Gastrocnemius medialis (tissue), 4 donors: ENCODE measurements at places on chromosomes 5 and 9.

DNA sequence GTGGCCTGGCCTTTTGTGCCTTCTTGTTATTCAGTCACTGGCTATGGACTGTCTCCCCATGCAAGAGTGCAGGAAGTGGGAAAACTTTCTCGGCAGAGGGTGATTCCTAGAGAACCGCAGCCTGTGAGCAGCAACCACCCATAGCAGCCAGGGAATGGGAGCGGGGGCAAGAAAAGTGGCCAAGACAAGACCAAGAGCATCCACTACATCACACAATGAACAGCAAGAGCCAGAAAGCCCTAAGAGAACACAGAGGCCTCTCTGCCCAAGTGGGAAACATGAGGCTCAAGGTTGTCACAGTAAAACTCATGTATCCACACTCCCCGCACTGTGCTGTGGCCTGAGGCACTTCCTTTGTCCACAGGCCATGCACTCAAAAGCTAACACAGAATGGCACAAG is 129.1 kb upstream of the FSTL4 start:
- DNase-seq = no peak

DNA sequence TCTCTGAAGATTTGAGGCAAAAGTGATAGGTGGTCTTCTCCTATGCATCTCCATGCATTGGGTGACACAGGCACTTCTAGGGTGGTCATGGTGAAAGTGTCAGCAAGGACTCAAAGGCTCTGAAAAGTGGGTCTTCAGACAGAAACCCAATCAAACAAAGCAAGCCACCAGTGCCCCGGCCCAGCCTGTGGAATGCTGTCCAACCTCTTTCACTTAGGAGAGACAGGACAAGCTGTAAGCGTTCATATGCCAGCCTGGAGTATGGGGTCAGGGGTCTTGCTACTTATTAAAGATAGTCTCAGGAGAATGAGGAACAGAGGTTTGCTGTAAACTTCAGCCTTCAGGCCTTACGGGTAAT is 324.5 kb downstream of the GADD45G start:
- no peak for DNase-seq

DNA sequence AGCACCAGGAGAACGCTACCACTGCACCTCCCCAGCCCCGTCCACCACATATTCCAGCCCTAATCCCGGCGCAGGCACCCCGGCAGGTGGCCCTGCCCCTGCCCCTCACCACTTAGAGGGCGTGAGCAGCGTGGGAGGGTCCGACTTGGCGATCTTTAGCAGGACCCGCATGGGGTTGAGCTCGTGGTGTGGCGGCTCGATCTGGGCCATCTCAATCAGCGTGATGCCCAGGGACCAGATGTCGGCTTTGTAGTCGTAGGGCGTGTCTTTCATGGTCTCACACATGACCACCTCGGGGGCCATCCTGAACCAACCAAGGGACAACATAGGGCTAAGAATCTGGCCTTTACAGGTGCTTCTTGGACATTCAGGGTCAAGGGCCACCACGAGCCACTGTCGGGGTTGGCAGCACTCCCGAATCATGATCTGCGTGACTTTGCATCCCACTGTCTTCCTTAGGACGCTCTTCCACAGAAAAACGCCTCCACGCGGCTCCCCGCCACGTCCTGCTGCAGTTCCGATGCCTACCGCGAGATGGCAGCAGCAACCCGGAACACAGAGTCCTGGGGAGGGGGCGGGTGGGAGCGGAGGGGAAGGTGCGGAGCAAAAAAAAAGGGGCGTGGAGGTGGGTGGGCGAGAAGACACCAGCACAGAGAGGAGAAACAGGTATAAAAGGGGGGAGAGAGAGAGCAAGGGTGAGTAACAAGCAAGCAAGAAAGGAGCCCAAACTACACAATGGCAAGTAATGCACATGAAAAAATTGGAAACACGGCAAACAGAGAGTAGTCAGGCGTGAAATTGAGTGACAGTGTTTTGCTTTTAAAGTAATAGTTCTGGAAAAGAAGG is 81.3 kb downstream of the STK10 start:
- no peak for DNase-seq

DNA sequence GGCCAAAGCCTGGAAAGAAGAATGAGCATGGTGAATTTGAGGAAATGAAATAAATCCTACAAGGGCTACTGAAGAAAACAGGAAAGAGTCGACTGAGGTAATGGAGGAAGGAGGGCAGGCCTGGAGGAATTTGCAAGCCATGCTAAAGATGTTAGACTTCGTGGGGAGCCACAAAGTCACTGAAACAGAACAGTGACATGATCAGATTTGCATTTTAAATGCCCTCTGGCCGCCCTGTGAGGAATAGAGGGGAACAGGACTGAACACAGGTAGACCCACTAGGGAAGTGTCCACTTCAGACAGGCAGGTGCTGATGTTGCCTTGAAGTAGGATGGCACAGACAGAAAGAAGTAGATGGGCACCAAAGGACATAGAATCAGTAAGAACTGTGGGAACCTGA is 42.8 kb upstream of the RLN1 start:
- no peak for DNase-seq

GRCh38 chr5:113488645-113489184 is 462 bp upstream of the MCC start:
- DNase-seq = no peak

GRCh38 chr5:177498013-177498787 is 796 bp upstream of the PDLIM7 start:
- DNase-seq = no peak

DNA sequence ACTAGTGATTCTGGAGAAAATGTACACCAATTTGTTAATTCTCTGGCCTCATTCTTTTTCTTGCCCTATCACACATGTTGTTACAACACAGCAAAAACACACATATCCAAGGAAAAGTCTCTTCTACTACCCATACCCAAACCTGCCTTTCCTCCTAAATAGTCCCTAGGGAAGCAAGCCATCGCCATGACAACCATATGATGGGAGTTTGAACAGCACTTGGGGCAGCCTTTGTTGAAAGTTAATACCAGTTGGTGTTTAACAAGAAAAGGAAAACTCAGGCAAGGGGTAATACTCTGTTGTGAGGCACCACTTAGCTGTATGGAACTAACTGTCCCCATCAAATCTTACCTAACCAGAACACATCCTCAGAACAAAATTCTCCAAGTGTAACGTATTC is 1.7 kb downstream of the TRPM3 start:
- no peak for DNase-seq

GRCh38 chr9:28445211-28445610 is 871.9 kb upstream of the C9orf72 start:
- no peak for DNase-seq

- DNase-seq = peak; percentile 44
Observed at GRCh38 chr9:18861609-18862544, 171.1 kb downstream of the SAXO1 start.

DNA sequence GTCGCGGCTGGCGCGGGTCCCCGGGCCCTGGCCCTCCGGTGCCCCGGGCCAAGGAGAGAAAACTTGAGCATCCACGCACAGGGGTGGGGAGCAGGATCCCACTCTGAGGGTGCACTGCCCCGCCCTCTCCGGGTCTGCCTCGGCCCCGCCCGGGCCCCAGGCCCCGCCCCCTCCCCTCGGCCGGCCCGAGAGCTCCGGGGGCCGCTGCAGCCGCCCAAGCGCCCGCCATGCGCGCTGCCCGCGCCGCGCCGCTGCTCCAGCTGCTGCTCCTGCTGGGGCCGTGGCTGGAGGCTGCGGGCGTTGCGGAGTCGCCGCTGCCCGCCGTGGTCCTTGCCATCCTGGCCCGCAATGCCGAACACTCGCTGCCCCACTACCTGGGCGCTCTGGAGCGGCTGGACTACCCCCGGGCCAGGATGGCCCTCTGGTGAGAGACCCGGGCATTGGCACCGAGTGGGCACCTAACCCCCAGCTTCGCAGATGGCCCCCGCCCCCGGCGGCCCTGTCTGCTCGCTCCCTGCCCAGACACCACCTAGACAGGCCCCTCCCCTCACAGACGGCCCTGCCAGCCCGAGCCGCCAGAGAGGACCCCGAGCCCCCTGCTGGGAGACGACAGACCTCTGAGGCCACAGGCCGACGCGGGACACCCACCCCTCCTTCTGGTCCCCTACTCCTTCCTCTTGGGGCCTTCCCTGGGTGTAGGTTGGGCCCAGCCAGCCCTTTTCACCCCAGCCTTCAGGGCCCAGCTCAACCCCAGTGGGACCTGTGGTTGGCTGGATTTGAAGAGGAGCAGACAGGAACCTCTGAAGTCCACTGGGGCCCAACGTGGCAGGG is at the start of gene CERCAM:
Gene CERCAM (plus strand): TSS at position 207 of the 831 bp plus-strand sequence. CDS start 21 bp downstream, at position 228.
- no peak for DNase-seq

DNA sequence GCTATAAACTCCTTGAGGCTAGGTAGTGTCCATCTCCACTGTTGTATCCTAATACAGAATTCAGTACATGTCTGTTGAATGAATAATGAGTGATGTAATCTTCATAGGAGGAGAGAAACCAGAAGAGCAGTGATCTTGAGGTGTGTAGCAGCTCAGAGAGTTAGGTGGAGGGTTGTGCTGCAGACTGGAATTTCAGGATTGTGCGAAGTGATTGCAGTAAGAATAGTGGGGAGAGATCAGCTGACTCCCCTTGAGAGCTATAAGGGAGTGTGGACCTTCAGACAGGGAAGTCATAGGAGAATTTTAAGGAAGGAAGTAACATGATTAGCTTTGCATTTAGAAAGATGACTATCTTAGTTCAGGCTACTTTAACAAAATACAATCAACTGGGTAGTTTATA is 4.4 kb downstream of the SNX24 start:
- DNase-seq = no peak

DNA sequence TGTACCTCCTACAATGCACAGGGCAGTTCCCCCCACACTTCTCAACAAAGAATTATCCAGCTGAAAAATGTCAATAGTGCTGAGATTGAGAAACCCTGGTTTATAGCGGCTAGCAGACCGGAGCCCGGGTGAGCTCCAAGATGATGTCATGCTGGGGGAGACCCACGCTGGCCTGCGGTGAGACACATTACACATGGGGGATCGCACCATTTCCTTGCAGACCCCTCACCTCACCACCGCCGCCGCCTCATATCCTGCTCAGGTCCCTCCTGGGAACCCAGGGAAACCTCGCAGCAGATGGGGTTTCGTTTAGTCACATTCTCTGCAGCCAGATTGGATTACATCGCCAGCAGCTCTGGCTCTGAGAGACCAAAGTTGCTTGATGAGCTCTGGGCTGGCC is 14.7 kb upstream of the TNC start:
- DNase-seq = no peak

DNA sequence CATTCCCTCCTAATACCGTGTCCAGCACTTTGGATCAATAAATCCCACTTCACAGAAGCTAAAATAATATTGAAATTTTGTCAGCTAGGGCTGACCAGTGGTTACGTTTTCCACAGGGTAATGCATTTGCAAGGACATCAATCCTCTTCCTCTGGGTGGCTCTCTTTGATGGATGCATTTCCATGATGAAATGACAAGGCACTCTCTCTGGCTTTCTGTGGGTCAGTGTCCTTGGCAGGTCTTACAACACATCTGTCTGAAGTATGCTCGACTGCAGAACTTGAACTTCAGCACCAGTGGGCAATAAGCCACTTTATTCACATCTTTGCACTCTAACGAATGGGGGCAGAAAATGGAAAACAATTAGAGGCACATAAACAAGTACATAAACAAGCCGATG is 330.1 kb downstream of the ADAMTS6 start:
- DNase-seq = no peak

DNA sequence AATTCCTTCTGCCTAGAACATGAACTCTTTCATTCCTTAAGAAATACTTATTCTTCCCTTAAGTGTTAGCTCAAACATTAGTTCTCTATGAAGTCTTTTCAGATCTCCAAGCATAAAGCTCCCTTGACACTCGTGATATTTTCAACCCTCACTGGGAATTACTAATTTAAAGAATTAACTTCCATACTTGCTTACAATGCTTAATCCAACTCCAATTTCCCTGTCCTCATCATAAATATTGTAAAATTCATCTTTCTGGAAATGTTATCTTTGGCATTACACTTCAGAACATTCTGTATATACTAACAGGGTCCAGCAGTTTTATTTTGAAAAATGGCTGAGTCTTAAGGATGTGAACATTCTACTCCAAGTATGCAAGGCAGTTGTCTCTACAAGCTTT is 7.2 kb downstream of the STARD4 start:
- DNase-seq = no peak

DNA sequence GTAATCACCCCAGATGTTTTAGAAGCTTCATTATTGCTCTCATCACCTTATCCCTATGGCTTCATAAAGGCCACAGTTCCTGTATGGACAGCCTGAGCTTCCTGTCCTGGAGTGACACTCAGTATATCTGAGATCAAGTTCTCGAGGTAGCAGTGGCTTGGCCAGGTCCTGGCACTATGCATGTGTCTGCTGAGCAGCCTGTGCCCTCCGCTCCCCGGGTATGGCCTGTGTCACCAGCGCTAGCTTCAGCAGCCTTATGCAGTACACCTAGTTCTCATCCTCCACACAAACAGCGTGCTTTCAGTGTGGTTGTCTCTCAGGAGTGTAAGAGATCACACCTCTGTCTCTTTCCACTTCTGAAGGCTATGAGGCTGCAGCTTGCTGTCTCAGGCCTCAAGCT is 514.7 kb downstream of the DIRAS2 start:
- peak; percentile 68 for DNase-seq

GRCh38 chr5:102974177-102974576 is 145.8 kb downstream of the GIN1 start:
- no peak for DNase-seq

DNA sequence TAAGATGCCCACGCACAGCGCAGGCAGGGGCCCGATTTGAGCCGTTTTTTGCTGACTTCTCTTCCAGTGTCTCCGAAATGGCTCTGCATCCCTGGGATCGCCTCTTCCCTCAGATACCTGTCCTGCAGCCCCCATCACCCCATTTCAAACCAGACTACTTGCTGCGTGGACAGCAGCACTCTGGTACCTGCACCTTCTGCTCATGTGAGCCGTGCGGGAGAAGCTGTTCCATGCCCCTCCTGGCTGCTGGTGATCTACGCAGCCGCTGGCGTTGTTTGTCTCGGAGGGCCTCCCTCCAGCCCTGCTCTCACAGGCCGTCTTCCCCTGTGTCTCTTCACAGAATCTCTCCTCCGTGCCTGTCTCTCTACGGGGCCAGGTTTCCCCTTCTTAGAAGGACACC is 13.4 kb downstream of the CEP72 start:
- no peak for DNase-seq

DNA sequence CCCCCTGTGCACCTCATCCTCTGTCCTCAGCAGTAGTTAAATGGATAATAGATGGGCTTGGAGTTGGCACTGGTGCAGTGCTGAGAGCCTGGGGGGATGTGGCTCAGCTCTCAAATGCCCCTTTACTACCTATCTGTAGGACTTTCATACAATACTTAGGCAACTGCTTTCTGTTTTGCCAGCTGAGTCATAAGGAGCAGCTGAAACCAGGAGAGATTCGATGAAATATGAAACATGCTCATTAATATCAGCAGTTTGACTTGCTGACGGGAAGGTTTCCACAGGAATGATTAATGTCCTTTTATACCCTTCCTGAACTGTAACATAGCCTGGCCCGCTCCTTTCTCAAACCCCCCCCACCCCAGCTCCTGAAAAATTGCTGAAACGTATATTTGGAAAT is 142.6 kb downstream of the SAXO1 start:
- no peak for DNase-seq

GRCh38 chr9:122619996-122620395 is 5.5 kb downstream of the OR1Q1 start:
- no peak for DNase-seq
